ENCODE measurements at places on chromosomes 6 and 20.

GRCh38 chr20:20217621-20218020 lies 150.3 kb upstream of the INSM1 start:
- DNase-seq: no peak

DNA sequence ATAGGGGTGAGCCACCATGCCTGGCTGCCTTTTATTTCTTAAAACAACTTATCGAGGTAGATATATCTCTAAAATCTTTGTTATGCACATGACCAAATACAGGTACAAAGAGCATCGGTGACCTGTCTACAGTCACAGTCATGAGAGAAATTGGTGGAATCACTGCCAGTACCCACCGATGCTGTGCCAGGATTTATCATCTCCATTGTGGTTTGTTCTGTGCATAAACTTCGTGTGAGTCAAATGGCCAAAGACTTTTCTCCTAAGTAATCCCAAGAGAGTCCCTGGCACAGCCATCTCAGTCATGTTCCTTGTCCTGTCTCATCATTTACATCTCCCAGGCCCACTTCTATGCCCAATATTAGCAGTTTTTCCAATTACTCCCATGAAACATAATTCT lies 9.0 kb downstream of the GSTA3 start:
- DNase-seq: no peak

GRCh38 chr20:44442298-44443070 lies 33.2 kb upstream of the TTPAL start:
- no peak for DNase-seq

- DNase-seq: peak; percentile 43
Observed at GRCh38 chr6:15365273-15365687, 119.4 kb downstream of the JARID2 start.

DNA sequence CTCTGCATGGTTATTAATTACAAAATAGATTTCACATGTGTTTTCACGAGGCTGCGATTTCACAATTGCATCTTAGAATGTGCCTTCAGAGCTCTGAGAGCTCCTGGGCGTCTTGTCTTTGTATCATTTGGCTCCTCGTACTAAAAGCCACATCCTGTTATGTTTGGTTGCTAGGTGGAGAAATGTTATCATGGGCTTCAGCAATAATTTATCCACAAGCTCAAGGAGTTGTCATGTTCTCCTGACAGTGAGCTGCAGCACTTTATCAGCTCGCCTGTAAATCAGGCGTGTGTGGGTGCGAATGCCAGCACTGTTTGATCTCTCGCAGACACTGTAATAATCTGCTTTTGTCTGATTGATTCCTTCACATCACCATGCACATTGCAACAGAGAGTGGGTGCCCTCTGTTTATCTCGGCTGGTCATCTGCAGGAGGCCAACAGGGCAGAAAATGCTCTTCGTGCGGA lies 218.6 kb upstream of the ZFP64 start:
- DNase-seq: peak; percentile 69

DNA sequence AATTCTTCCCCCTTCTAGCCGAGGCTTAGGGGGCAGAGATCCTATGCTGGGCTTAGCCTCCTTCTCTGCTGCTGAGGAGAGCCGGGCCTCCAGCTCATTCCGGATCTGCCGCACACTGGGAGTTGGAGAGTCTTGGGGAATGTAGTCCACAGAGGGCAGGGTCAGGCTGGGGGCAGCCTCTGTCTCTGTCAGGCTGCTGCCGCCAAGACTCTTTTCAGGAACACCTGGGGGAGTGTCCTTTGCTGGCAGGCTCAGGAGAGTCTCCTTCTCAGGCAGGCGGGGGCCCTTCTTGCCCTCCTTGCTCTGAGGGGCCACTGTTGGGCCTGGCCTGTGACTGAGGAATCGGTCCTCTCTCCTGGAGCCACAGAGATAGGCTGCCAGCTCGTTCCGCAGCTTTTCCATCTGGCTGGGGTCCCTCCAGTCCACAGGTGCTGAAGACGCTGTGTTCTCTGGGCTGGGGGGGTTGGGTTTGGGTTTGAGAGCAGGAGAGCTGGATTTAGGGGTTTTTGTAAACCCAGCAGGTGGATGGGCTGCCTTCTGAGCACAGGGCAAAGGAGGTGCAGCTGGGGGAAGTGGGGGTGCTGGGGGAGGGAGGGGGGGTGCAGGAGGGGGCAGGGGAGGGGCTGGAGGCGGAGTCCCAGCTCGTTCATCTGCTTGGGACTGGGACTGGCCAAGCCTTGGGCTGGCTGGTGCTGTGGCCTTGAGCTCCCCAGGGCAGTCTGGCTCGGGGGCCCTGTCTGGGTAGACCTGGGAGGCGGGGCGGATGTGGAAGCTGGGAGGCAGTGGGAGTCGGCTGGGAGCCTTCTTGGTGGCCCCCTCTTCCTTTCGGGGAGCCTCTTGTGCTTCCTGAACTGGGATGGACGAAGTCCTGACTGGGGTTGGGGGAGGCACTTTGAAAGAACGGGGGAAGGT lies 36.1 kb downstream of the C6orf132 start:
- DNase-seq: no peak

DNA sequence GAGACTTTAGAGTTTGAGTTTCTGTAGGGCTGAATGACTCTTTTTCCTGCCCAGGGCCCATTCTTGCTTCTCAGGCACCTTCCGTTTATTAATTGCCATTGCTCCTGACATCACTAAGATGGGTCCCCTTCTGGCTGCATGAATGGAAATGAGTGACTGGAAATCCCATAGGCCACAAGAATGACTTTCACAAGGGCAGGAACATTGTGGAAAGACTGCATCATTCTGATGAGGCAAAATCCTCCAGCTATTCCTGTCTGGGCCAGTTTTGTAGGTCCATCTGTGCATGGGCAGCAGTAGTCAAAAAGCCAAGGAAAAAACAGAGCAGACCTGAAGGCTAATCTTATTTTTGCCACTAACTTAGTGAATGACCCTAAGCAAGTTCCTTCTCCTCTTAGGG lies 19.3 kb downstream of the TMEM74B start:
- DNase-seq: no peak

GRCh38 chr20:50367104-50367674 lies 143.0 kb upstream of the PTPN1 start:
- no peak for DNase-seq

- no peak for DNase-seq
Observed at GRCh38 chr6:125759184-125759902, 9.9 kb downstream of the HEY2 start.

- DNase-seq: no peak
Observed at GRCh38 chr6:159844737-159845645, 44.9 kb downstream of the PNLDC1 start.

GRCh38 chr20:57801581-57801980 lies 91.8 kb upstream of the PMEPA1 start:
- DNase-seq: no peak

- DNase-seq: no peak
Observed at GRCh38 chr6:61640463-61640862, 645.6 kb downstream of the KHDRBS2 start.

GRCh38 chr6:20124545-20124944 lies 87.7 kb downstream of the MBOAT1 start:
- DNase-seq: no peak

DNA sequence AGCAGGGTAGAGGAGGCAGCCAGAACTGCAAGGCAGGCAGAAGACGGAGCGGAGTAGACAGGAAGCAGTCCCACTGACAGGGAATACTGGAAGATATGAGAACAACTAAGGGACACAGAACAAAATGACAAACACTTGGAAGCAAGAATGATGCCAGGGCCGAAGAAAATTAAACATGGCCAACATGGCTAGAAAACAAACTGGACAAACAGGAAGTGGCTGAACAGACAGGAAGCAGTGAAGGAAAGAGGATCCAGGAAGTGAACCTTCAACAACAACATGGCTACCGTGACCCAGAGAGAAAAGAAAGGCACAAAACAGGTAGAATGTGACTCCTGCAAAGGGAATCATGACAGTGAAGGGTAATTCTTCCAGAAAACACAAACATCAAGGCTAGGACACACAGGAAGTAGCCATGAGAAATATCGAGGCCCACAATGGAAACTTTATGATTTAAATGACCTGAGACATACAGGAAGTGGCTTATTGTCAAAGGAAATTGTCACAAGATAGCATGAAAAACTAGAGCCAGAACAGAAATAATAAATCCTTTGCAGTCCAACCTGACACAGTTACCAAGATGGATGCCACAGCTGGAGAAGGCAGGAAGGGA lies 9.1 kb downstream of the COL11A2 start:
- peak; percentile 32 for DNase-seq

DNA sequence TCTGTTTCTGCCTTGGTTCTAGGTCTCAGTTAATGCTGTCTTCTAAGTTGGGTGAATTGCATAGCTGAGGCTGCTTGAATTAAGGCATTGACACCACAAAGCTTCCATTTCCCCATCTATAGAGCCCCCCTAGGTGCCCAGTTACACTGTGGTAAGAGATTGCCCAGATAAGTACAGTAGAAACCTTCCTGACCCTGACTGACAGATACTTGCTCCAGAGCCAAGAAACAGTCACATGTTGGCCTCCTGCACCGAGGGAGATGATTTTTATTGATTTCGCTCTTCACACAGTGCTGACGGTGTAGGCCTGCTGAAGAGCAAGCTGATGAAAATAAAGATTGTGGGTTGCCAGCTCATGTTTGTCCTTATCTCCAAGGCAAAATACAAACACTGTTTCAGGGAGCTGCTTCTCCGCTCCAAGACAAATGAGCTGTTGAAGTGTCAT lies 67.9 kb downstream of the TRMT11 start:
- no peak for DNase-seq

DNA sequence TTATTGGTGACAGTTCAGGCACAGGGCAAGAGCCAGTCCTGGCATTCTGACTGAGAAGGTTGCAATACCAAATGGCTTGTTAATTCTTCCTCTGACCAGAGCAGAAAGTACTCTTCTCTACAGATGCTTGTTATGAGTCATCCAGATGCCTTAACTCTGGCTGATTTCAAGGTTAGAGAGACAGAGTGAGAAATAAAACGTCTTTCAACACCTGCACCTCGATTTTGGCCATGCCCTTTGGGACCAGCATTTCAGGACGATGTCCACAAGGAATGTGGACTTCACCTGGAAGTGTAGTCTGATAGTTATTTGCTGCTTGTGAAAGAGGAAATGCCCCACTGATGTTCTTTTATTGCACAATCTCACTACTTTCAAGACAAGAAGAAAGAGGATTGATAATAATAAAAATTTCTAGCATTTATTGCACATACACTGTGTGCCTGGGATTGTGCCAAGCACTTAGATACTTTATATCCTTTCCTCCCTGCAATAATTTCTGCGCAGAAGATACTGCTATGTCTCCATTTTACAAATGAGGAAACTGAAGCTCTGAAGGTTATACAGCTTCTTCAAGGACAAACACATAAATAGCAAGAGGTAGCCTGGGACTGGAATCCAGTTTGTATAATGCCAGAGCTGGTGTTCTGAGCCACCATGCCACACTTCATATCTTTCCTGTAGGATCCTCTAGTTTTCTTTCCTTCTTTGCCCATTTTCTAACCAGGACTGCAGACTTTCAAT lies 33.5 kb upstream of the MCM3 start:
- peak; percentile 72 for DNase-seq

DNA sequence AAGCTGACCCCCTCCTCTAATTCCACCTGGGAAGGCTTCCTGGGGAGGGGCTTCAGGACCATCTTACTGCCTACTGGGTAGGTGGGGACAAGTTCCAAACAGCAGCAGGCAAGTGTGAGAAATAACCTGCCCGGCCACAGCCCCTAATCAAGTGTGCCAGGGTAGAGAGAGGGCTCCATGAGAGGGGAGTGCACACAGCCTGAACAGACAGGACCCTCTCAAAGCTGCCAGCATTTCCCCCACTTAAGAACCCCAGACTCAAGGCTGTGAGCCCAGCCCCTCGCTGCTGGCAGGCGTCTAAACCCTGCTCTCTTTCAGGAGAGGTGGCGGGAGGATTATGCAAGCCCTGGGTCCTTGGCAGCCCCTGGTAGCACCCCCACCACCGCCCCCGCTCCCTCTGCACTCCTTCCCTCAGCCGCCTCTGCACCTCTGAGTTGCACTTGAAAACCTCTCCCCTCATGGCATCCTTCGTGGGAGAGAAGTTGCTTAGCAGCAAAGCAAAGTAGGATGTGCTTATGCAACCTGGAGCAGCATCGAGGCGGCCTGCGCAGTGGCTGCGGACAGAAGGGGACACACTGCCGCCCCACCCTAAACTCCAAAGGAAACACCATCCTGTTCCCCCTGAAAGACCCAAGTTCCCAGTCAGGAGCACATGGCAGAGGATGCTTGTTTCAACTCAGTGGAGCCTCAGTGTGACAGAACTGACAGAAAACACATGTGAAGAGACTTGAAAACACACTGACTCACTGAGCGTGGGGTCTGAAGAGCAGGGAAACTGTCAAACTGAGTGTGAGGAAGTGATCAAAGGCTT lies 10.5 kb downstream of the DDRGK1 start:
- no peak for DNase-seq

- no peak for DNase-seq
Observed at GRCh38 chr6:36018339-36018738, 6.1 kb downstream of the SLC26A8 start.

- DNase-seq: no peak
Observed at GRCh38 chr20:56371977-56372376, 13.2 kb downstream of the FAM210B start.

DNA sequence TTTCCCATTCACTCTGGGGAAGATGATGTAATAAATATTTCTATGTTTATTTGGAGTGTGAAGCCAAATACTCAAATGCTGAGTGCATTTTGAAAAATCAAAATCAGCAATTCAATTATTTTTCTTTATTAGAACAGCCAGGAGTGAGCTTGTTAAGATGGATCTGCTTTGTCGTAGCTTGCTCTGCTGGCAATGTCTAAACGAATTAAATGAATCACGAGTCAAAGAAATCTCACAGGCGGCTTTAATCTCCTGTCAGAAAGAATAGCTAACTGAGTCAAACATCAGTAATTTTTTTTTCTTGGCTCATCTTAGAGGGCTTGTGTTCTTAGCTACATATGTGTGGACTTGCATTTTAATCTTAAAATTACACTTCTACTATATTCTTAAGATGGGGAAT lies 100.2 kb upstream of the HMGN3 start:
- no peak for DNase-seq

- DNase-seq: no peak
Observed at GRCh38 chr6:5091210-5092069, 6.3 kb downstream of the PPP1R3G start.

DNA sequence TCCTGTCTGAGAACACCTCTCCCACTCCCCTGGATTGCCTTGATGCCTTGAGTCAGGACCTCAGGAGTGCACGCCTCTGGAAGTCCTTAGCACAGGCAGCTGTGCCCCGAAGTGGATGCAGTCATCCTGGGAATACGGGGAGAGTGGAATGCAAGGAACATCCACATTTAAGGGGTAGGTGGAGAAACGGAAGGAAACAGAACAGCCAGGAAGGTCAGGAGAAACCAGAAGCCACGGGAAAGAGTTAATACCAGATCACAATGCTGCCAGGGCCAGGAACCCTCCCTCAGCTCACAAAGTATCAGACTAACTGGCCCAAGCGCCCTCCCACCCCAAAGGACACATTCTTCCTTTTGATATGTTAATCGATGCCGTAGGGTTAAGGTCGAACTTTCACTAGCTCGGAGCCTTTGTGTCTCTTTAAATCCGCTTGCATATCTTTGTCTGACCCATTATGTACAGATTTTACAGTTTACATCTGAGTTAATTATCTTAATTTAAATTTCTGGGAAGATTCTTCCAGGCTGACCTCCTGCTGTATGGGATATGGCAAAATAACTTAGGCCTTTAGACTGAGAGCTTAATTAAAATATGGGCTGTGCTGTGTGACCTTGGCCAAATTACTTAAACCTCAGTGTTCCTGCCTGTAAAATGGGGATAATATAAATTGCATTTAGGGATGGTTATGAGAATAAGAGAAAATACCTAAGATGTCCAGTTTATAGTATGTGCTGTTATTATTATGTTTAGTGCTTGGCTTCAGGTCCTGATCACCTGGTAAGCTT lies 24.0 kb upstream of the CCND3 start:
- no peak for DNase-seq

- no peak for DNase-seq
Observed at GRCh38 chr6:16227605-16228004, 10.8 kb upstream of the GMPR start.
